Germinal center (tissue), 1 donor: ENCODE measurements at places on chromosomes 6 and 20.
A peak's percentile ranks its signal among the peaks of the same experiment; 100 is the strongest.

DNA sequence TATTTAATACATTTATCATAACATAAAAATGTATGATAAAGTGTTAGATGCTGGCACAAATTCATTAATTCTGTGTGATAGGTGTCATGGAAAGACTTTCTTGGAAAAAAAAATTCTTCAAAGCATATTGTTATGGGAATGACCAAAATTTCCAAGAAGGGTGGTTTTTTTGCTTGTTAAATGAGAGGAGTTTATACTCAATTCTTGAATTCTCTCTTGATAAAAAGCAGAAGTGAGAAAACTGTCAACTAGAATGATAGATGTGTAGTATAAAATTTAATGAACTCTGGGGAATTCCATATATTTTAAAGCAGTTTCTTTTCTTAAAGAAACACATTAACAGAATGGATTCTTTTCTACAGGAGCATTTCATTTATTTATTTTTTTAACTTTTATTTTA is 62.0 kb upstream of the SNAP91 start:
- DNase-seq, result no peak

DNA sequence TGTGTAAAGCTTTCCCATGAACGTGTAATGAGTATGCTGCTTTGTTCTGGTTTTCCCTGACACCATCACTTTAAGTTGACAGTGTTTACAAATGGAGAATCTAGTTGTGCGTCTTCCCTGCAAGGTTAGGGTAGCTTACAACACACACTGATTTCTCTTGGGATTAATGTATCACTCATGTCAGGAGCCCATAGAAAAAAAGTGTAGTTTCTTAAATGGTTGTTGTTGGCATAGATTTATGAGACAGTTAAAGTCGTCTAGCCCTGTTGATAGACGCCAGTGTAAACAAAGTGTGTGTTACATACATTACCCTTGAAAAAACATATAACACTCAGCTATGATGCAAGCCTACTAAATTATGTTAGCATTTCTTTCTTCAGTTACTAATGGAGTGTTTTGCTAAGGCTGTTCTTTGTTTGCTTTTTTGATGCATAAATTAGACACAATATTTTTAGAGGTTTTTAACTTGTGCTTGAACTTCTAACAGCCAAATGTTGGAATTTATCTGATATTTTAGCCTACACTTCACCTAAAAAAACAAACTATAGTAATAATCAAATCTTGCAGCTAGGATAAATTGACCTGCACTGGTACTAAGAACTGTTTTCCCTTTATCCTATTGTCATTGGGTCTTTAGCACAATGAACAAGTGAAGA is 88.6 kb downstream of the RNF217 start:
- DNase-seq, result no peak

DNA sequence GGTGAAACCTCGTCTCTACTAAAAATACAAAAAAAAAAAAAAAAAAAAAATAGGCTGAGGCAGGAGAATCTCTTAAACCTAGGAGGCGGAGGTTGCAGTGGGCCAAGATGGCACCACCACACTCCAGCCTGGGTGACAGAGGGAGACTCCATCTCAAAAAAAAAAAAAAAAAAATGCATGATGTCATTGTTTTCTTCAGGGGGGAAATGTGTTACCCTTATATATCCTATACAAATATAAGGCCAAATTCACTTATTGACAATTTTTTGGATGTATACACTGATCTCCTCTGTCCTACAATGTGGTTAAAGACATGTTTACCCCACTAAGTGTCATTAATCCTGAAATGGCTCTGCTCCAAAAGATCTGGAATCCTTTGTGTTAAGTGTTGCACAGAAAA is 73.1 kb downstream of the TPBG start:
- no peak for DNase-seq

- no peak for DNase-seq
These were observed 26.7 kb downstream of the HCK start for GRCh38 chr20:32078791-32079190.

DNA sequence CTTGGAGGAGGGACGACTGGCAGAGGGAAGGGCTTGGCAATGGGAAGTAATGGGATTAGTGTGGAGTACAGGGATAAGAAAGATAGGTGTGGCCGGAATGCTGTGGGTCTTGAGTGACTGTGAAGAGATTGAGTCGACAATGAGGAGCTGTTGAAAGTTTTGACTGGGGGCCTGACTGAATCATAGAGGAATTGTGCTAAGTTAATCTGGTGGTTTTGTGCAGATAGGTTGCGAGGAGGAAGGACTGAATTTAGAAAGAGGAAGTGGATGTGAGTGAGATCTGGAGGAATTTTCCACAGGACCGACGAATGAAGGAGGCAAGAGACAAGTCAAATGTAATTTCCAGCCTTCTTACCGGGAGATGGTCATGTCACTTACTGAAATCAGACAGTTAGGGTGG is 143.9 kb upstream of the RALGAPA2 start:
- no peak for DNase-seq

DNA sequence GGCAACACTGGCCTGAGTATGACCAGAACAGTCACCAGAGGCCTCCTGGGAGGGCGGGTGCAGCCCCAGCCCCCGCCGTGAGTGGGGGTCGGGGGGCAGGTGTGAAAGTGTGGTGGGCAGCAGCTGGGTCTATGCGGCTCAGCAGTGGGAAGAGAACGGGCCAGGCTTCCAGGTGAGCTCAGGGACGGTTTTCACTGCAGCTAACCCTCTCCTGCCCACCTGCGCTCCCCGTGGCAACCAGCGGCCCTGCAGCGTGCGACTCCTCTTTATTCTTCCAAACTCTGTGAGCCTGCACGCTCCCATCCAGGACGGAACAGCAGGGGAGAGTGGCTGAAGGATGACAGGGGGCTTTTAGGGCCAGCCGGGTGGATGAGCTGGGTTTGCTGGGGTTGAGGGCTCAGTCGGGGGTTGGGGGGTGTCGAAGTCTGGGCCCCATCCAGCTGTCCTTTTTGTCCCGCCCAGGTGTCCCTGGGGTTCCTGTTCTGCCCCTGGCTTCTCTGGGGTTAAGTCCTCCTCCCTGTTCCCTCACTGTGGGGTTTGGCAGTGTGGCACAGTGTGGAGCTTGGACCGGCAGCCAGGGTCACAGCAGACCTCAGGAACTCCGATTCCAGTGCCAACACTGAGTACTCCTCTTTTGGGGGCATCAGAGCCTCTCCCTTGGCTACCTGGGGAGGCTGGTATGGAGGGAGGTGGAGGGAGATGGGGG is 859 bp upstream of the BIRC7 start:
- DNase-seq, result peak; percentile 29

DNA sequence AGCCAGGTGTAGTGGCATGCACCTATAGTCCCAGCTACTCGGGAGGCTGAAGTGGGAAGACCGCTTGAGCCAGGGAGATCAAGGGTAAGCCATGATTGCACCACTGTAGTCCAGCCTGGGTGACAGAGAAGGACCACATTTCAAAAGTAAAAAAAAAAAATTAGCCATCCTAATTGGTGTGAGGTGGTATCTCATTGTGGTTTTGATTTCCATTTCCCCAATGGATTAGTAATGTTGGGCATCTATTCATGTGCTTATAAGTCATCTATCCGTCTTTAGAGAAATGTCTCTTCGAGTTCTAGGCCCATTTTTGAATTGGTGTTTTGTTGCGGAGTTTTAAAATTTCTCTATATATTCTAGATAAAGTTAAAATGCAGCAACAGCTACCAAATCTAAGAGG is 21.7 kb downstream of the ABHD12 start:
- no peak for DNase-seq

- DNase-seq, result no peak
These were observed 57.4 kb upstream of the DDR1 start for GRCh38 chr6:30826961-30827342.

DNA sequence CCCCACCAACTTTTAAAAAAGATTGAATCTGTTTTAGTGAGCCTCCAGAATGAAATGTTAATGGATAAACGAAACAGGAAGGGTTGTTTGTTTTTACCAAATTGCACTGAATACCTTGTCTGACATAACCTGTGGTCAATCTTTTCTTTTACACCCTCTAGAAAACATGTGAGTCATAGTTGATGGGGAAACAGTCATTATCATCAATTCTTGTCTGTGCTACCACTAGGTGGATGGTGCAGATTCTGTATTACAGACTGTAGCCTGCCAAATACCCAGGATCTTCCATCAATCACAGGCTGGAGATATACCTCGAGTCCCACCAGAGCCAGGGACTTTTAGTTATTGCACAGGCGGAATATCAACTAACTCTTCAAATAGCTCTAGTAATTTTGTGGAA is 29.5 kb upstream of the PKIB start:
- DNase-seq, result no peak

GRCh38 chr6:73648166-73648565 is 5.6 kb downstream of the SLC17A5 start:
- DNase-seq, result no peak
